ENCODE measurements at places on chromosomes 7 and 10.

GRCh38 chr7:99012722-99013121 is 131.2 kb downstream of the SMURF1 start:
- DNase-seq = no peak

DNA sequence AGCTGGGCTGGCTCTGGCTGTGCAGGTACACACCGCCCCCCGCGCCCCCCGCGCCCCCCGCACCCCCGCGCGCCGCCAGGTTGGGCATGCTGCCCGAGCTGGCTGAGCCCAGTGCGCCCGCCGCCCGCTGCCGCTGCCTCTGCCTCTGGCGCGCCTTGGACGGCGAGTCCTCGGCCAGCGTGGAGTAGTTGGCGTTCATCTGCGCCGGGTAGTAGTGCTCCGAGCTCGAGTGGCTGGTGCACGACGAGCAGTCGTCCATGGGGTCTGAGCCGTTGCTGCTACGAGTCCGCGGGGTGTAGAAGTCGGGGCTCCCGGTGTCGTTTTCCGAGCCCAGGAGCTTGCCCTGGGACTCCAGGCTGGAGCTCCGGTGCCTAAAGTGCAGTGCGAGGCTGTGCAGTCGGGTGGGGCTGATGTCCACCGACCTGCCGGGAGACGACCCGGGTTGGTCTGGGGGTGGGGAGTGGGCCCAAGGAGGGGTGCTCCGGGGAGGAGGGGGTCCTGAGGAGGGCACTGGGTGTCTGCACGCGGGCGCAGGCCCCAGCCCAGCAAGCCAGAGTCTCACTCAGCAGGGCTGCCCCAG is 70.4 kb downstream of the PRPF18 start:
- DNase-seq = no peak

DNA sequence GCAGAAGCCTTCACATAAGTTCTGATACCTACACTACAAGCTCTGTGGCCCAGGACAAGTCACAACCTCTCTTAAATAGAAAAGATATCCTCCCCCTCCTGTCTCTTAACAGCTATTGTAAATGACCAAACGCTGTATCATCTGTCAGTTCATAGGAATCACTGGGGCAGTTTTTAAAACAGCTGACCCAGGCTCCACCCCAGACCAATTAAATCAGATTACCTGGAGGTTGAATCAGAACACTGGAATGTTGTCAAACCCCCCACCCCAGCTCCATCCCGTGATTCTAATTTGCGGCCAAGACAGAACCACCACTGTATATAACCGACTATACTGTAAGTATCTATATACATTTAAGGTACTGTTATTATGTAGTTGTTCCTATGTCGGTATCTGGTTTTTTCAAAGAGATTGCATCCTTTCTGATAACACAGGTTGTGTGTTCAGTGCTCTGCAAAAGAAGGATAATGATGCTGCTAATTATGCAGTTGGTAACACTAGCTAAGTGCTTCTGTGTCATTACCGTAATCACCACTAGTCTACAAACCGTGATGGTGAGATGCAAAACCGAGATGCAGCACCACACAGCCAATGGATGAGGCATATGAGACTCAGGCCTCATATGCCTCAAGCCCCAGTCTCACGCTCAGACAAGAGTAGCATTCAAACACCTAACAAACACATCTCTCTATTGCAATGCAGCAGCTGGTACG is 47.4 kb downstream of the TNS3 start:
- no peak for DNase-seq

DNA sequence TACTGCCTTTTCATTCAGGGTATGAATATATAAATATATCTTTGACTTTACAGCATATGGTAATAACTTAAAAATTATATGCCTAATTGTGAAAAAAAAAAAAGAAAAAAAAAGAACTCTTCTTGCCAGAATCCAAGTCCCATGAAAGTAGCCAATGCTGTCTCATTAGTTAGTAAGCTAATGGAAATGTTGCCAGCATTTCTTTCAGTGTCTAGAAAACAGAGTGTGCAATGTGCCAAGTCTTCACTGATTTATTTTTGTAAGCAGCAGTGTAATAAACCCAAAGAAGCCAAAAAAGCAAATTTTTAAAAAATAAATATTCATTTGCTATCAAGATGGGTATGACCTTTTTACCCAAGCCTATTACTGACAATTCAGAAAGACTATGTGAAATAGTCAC is 31.1 kb upstream of the LRRN3 start:
- DNase-seq = no peak

GRCh38 chr10:110042181-110042580 is 34.4 kb downstream of the ADD3 start:
- DNase-seq = no peak

GRCh38 chr10:20492447-20492846 is 404.7 kb downstream of the NEBL start:
- no peak for DNase-seq

DNA sequence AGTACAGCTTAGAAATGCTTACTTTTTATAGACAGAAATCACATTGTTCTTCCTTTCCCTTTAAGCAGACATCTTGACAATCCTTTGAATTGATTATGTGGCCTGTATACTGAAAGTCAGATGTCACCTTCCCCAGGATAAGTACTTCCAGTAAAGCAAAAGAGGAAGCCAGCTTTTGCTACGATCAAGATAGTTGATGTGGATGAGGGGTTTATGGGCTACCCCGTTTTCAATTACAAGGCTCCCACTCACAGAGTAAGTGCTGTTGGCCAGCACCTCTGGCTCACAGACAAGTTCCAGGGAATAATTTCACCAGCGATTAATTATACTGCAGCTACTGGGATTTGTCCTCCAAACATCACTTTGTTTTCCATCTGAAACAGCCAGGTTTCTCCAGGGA is 95.1 kb upstream of the SAMD8 start:
- no peak for DNase-seq

DNA sequence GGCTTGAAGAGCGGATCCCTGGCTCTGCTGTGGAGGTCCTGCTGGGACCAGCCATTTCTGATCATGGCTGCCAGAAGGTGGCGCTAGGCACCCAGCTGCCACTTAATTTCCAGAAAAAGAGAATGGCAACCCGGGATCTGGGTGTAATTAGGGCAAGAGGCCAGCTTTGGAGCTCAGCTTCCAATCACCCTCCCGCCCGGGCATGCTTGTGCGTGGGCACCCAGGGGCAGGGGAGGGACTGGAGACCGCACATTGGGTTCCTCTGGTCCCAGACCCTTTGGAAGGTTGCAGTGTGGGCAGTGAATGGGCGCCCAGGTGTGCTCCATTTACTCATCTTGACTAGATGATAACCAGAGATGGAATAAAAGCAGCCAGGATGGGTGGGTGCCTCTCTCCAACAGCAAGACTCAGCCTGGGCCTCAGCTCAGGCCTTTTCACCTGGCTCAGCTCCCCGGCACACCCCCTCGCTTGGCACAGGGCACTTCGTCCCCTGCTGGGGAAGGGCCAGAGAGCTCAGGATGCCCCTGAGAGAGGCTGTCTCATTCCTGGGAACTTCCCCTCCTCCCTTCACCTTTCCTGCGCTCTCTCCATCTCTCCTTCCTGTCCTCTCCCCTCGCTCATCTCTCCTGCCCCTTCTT is 14.7 kb downstream of the FAM241B start:
- DNase-seq = no peak

DNA sequence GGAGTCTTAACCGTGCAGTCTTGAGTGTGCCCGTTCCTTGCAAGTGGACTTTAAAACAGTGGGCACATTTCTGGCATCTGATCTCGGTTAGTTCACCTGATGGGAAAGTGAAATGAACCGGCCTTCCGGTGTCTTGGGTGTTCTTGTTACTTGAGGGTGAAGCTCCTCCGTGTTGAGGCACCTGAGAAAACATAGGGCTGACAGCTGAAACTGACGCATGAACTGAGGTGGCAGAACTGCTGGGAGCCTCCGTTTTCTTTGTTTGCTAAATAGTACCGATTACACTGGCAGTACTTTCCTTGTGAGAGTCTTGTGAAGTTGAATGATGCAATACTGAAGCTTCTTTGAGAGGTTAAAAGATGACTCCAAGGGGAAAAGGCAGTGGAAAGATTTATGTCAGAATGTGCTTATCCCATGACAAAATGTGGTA is 62.8 kb upstream of the SAMD8 start:
- no peak for DNase-seq

DNA sequence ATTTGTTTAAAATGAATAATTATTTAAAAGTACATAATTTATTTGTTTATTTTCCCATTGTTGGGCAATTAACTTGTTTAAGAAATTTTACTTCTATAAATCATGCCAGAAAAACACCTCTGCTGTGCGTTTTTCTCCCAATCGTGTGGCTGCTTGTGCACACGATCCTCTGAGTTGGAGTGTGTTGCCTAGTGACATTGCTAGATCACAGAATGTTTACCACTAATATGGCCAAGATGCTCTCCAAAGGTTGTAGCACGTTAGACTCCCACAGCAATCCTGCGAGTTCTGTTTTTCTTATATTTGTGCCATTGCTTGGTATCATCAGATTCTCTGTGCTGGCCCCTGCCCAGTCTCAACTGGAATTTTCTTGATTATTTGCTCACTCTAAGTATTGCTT is 207.1 kb upstream of the ADCY1 start:
- DNase-seq = no peak

GRCh38 chr7:121572615-121573014 is 176.5 kb upstream of the FAM3C start:
- no peak for DNase-seq

DNA sequence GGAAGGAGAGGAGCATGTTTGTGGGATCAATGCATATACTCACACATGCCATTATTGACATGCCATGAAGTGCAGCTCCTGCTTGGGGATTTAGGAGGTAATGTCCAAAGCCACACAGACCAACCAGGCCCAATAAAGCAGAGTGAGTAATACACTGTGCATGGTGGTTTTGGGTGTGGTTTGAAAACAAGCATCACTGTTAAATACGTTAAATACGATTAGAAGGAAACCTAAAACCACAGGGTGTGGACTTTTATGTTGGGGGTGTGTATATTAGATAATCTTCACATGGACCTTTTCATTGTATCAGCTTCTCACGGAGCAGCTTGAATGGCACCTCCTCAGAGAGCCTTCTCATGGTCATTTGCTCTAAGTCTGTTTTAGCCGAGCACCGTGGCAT is 10.4 kb upstream of the EIF3A start:
- DNase-seq = peak; percentile 73

GRCh38 chr10:132100091-132100481 is 34.3 kb downstream of the JAKMIP3 start:
- DNase-seq = no peak

DNA sequence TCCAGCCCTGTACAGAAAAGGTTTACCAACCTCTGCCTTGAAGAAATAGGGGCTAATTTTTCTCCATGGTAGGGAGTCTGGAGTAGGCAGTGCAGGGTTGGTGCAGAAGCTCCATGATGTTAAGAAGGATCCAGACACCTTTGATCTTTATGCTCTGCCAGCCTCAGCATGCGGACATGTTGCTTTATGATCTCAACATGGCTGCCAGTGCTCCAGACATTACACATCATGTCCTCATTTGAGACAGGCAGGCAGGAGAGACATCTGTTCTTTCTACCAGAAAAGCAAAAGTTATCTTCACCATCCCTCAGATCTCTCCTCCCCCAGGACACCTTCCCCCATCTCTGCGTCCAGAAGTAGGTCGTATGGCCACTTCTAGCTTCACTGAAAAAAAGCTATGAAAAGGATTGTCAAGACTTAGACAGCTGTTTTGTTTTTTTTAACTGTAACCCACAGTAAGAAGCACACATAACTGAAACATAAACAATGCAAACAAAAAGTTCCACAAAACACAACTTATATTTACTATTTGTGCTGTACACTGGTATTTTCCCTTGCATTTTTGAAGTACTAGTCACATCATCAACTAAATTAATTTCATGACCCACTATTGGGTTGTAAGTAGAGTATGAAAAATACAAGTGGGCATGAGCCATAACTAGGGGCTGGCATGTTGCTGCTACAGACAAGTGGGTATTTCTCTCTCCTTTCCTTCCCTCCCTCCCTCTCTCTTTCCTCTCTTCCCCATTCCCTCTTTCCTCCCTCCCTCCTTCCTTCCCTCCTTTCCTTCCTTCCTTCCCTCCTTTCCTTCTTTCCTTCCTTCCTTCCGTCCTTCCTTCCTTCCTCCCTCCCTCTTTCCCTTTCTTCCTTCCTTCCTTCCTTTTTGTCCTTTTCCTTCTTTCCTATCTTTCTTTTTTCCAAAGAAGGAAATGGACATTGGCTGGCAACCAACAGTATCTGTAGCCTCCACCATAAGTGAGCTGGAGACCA is 2.6 kb upstream of the RASSF4 start:
- no peak for DNase-seq

- peak; percentile 64 for DNase-seq
Measured at GRCh38 chr7:142626420-142627035, 122.7 kb upstream of the PRSS1 start.

DNA sequence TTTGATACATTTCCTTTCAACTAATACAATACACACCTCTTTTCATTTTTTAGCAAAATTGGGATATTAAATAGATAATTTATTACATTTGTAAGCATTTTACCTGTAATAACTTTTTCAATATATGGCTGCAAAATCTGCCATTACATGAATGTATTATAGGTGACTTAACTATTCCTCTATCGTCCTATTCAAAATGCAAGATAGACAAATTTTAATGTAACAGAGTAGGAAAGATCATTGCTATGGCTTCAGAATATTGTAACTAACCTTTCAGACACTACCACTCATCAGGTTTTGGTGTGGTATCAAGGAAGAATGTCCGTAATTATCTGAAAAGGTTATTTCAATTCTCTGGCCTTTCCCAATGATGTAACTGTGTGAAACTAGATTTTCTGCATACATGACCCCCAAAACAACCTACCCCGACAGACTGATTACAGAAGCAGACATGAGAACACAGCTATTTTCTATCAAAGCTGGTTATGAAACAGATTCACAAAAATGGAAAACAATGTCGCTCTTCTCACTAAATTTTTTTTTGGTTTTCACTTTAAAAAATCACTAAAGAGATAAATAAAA is 211.2 kb downstream of the FAM107B start:
- no peak for DNase-seq

GRCh38 chr7:91945476-91945875 is 4.8 kb downstream of the AKAP9 start:
- DNase-seq = no peak

GRCh38 chr10:6201516-6201975 is 1.2 kb upstream of the PFKFB3 start:
- peak; percentile 58 for DNase-seq

DNA sequence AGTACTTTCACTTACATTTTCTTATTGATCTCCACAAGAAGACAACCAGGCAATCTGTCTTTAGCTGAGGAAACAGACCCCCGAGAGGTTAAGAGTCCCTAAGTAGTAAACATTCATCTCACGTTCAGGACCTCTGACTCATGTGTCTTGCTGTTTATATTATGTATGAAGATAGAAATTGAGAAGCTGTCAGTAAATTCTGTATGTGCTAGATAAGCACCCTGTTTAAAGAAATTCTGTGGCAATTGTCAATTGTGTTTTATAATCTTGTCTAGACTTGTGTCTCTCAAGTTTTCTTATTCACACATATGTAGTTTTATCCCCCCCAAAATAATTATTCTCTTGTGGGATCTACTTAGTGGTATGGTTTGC is 14.5 kb downstream of the ADK start:
- no peak for DNase-seq

GRCh38 chr10:110547139-110547761 is 20.2 kb upstream of the SMC3 start:
- DNase-seq = peak; percentile 62
